Hypothalamus (tissue), 51 donors: ENCODE measurements at places on chromosomes 7 and 10.

DNA sequence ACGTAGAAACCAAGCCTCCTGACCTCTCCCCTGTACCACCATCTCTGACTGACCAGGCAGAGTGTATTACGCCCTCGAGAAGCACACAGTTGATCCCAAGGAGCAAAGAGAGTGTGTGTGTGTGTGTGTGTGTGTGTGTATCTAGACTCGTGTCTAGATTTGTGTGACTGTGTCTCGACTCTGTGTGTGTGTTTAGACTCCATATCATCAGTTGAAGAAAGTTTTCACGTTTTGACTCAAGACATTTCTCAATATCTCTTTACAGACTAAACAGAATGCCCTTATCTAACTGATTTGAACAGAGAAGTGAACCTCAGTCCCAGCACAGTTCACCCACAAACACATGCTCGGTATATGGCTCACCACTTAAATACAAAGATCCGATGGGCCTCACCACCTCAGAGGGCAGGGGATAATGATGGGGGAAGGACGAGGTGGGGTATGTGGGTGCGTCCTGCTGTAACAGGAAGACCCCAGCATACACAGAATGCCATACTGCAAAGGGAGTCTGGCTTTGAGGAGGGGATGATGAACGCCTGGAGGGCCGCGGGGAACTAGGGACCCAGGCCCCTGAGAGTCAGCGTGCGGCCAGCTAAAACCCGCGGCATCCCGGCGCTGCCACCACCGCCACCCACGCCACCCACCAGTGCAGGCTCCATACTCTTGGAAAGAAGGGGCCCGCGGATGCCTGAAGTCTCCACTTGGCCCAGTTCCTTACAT is 780 bp downstream of the ALDH18A1 start:
- DNase-seq: no peak

GRCh38 chr7:91463330-91463729 is 199.1 kb downstream of the FZD1 start:
- no peak for DNase-seq

GRCh38 chr7:105674200-105674920 is 93.1 kb upstream of the EFCAB10 start:
- no peak for DNase-seq

DNA sequence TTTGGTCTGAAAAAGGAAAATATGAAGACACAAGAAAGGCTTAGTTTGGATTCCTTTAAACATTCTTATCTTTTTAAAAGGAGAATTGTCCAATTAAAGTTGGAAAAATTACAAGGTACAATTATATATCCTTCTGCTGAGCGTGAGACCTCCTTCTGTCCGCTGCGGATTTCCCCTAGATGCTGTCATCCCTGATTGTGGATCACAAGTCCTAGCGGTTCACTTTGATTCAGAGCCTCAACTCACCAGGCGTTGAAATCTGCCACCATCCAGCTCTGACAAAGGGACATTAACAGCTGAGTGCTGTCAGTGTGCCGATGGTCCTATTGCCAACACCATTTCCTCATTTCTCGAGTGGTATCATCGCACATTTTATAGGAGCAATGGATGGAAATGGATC is 73.1 kb upstream of the PTER start:
- no peak for DNase-seq

DNA sequence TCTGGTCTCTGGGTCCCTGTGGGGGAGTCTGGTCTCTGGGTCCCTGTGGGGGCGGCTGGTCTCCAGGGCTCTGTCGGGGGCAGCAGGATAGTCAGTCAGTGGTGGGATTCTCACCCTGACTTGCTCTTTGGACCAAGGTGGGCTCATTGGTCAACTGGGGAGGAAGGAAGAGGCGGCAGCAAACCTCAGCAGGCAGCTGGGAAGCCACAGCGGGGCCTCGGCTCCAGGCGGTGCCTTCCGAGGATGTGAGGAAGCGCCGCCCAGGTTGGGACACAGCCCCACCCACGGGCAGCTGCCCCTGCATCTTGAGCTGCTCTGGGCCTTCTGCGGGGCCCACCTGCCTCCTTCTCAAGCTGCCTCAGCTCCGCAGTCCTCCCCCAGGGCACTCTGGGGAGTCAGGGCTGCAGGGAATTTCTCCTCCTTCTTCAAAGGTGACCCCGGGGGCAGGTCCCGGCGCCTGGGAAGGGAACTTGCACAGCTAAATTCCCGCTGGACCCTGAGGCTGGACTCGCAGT is 20.4 kb upstream of the KNDC1 start:
- no peak for DNase-seq

DNA sequence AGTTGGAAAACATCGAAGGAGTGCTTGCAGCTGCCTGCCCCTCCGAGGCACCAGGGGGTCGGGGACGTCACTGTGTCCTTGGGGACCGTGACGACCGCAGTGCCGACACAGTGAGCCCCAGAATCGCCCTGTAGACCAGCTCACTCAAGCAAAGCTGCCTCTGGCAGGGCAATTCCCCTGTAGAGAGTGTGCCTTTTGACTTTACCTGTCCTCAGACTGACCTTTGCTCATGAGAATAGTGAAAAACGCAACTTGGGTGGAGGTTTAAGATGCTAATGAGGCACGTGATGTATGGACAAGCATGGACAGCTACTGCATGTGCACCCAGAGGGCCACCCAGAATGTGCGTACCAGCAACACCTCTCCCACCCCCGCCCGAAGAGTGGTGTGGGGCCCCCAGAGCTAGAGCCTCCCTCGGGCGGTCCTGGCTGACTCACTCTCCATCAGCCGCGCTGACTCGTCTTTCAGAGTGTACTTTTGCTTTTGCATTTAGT is 271.9 kb downstream of the ADARB2 start:
- DNase-seq: no peak

DNA sequence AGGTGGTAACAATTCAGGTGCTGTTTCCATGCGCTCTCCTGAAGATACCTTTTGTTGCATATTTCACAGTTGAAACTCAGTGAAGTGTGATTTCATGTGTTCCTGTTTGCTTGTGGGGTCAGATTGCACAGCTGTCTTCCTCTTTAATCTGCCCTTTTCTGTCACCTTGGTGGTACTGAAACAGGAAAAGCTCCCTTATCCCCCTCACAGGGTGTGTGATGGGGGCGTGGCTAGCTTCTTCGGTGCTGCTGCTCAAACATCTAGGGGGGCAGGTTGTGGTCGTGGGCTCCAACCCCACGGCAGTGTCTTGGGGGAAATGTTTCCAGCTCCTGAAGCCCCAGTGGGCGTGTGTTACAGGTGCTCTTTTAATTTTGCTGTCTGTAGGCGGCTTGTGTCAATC is 107.4 kb upstream of the KLF14 start:
- DNase-seq: no peak

- DNase-seq: no peak
Observed at GRCh38 chr7:105010504-105011130, 3.4 kb upstream of the KMT2E start.

DNA sequence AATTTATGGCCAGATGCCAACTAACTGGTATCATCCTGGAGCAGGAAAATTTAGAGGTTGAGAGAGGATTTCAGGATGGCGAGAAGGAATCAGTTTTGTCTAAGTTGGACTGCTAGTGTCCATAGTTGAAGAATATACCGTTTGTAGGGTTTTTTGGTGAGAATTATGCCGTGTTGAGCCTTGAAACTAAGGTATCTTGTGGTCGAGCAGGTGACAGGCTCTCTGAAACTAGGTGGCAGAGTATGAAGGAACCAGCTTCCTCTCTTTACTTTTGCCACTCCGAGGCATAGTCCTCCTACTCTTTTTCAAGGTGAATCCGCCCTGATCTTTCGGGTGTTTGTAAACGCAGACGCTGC is 9.7 kb downstream of the MDFIC start:
- no peak for DNase-seq

DNA sequence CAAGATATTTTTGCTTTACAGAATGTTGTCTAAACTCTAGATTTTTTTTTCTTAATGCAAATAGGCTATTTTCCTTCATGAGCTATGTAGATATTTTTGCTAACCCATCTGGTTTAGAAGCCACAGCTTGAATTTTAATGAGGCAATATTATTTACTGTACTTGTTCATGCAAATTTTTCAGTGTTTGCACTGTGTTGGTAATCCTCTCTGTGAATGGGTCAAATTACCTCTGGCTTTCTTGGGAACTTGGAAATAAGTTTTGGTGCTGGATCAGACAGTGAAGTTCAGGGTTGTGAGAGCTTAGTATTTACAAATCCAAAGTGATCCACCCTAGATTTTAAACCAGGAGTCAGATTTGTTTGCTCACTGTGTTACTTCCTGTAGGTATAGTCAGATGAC is 686.9 kb downstream of the NXPH1 start:
- no peak for DNase-seq

- DNase-seq: no peak
Observed at GRCh38 chr10:14519785-14520184, 189.1 kb upstream of the FRMD4A start.

- DNase-seq: no peak
Observed at GRCh38 chr10:78702876-78703275, 365.9 kb upstream of the ZMIZ1 start.

- no peak for DNase-seq
Observed at GRCh38 chr10:7609556-7609955, 57.2 kb downstream of the ITIH5 start.

DNA sequence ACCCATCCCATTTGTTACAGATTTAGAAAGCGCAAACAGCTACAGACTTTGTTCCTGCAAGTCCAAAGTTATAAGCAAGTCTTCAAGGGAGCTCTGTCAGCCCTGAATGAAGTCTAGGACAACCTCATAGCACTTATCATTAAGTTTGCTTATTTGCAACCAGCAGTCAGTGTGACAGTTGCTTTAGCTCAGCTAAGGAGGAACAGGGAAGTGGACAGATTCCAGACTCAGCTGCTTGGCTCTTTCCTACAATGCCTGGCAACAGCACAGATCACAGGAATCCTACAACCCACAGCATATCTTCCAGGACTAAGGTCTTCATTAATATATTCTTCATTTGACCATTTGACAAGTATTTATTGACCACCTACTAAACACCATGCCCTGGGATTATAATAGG is 17.4 kb upstream of the KIF5B start:
- DNase-seq: no peak

DNA sequence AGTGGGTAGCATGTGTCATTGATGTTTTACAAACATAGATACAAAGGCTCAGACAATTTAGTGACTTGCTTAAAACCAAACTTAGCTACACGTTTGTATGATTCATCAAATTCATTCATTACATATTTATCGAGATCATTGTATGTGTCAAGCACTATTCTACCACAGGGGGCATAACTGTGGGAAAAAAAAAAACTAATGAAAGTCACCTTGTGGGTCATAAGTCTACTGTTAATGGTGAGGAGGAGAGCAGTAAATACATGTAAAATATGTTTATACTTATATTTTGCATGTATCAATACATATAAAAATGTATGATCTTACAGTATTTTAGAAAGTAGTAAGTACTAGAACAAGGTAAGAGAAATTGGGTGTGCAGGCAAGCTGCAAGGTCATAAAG is 933.8 kb downstream of the IPMK start:
- no peak for DNase-seq

DNA sequence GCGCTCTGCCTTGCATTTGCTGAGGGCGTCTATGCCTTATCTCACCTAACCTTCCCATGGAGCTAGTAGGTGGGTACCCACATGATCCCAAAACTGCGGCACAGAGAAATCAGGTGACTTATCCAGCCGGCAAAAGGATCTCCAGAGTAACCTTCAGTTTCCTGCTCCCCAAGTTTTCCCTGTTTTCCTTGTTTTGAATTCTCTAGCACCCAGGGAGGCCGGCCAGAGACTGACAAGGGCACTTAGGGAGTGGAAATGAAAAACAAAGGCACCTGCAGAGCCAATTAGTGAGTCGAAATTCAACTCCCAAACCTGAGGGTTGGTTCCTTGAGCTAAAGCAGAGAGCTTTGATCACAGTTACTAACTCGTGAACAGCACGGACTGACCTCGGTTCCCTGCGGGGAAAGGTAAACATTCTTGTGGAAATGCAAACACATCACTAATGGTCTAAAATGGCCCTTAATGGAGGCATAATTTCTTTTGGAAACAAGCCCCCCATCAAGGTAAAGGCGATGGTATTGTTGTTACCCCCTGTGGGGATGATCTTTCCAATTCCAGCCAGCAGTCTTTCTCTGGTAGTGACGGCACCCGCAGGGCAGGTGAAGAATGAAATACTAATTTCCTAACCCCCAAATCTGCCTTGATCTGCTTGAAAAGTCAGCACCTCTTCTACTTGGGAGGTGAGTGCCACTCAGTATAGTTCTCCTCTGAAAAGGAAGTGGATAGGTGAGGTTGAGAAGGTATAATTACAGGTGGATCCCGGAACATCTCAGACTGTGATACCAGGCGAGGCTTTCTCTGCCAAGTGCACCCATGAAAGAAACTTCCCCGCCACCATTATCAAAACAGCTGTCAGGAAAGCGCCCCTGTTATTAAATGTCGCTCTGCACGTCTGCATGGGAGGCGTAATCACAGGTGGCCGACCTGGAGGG is 365.6 kb upstream of the AUTS2 start:
- no peak for DNase-seq

DNA sequence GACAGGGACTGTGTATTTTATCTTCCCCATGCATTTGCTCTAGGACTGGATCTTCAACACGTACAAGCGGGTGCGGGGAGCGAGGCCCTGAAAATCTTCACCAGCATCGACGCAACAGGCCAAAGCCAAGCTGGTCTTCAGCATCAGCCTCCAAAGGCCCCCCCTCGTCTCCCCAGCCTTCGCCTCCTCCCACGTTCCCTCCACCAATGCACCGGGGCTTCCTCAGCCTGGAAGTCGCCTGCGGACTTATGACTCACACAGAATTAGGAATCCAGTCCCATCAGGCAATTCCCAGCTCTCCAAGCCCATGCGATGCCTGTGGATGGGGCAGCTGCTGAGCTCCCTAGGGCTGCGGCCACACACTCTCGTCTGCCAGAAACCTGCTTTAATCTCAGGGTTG is 36.3 kb upstream of the RNF32 start:
- no peak for DNase-seq

DNA sequence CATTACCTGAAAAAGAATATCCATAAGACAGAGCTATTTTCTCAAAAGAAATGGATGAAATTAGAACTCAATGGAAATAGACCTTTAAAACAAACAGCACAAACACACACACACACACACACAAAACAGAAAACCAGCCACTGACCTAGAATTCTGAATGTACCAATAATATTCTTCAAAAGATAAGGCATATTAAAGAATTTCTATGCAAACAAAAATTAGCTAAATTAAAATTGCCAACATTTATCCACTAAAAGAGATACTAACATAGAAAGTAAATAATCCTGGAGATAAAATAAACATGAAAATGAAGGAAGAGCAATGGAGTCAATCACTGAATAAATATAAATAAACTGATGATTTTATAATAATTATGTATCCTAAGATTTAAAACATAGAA is 431.2 kb downstream of the SH2D4B start:
- no peak for DNase-seq

DNA sequence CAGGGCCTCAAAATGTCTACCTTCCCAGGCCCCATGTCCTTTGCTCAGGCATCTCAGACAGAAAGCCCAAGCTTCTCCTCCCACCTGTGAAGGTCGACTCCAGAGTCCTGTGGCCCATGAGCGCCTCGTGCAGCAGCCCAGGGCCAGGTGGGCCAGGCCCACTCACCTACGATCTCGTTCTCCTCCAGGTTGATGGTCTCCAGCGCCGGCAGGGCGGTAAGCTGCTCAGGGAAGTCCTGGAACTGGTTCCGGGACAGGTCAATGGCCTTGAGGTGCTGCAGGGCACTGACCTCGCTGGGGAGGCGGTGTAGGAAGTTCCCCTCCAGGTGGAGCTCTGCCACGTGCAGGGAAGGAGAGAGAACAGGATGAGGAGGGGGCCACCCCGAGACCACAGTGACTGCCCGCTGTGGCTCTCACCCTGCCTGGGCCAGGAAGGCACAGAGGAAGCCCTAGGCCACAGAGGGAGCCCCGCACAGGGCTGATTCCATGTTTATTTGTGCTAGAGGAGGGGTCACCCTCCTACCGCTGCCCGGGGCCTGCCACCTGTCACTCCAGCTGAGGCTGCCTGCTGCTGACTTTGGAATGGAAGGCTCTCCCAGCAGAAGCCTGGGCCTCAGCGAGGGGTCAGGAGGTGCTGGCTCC is 40.0 kb upstream of the NPFFR1 start:
- DNase-seq: no peak
